ENCODE measurements at places on chromosomes 1 and 21. TPM values are rescaled to one million over a fixed set of nuclear protein-coding genes. Genes with fewer than 3 reads are reported as not detected.

GRCh38 chr1:206911064-206911663 lies 10.6 kb downstream of the FCMR start:
- H3K4me3 ChIP-seq: no peak overlapping the region
- no peak overlapping the region for H3K27ac ChIP-seq
- H3K27me3 ChIP-seq: no peaks in the 10 kb centered on the region
- peaks cover 87% of the 10 kb centered on the region for H3K4me1 ChIP-seq
- H3K36me3 ChIP-seq: peaks cover 80% of the 10 kb centered on the region

DNA sequence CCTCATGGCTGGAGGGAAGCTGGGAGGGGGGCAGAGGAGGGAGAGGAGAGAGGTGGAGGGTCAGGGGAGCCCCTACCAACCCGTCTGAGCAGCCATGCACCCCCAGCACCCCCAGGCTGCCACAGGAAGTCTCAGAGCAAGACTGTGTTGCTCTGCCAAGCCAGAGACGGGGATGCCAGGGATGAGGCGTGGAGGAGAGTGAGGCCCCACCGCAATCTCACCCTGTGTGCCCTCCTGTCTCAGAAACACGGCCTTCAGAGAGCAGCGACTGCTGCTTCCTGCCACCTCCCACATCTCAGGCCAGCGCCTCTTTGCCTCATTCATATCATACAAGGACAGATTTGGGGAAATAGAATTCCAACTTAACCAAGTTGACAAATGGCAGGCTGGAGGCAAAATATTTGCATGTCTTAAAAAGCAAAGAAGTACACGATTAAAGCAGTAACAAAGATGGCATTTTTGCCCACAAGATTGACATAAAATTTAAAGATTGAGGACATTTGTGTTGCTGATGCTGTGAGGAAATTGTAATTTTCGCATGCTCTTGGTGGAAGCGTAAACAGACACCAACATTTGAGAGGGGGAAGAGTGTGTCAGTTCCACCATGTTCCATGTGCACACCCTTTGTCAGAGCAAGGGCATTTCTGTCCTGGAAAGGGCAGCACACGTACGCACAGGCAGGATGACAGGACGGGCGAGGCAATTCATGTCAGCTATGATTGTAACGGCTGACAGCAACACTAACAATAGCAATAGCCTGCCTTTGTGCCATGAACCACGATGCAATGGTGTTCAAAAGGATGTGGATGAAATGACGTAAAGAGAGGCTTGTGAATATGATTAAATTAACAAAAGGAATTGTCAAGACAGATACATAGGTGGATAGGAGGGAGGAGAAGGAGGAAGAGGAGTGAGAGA lies 59.0 kb upstream of the BACE2 start:
- no peaks in the 10 kb centered on the region for H3K36me3 ChIP-seq
- H3K27ac ChIP-seq: no peak overlapping the region
- no peak overlapping the region for H3K4me3 ChIP-seq
- DNase-seq: no peak
- H3K4me1 ChIP-seq: peaks cover 22% of the 10 kb centered on the region

DNA sequence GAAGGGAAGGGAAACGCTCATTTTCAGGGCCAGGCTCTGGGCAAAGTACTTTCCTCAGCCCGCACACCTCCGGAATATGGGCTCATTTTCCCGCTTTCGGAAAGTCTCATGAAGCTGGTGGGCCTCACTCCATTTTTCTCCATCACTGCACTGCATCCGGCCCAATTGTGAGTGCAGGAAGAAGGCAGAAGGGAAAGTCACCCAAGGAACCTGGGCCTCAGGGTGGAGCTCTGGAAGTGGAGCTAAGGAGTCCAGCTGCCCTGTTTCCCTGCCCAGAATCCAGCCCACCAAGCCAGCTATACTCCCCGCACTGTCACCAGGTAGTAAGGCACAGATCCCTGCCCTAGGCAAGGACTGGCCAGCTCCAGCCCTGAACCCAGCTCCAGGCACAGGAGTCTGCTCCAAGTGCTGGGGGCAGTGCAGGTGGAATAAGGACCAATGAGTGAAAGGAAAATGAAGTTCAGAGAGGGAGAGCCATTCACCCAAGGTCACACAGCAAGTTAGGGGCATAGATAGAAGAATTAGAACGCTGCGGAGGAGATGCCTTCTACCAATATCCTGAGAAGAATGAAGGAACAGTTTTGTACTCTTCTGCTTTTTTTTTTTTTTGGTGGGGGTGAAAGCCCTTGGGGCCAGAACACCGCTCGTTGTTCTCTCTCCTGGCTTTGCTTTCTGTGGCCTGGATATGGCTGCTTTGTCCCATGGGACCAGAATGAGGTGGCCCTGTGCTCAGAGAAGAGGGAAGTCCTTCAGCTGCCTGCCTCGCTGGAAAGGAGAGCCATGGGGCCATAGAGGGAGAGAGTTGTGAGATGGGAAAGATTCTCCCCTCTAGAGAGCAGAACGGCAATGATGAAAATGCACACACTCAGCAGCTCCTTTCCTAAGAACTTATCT lies 10.0 kb downstream of the LRP8 start:
- DNase-seq: no peak
- no peaks in the 10 kb centered on the region for H3K27me3 ChIP-seq
- peaks cover 16% of the 10 kb centered on the region for H3K36me3 ChIP-seq
- peaks cover 29% of the 10 kb centered on the region for H3K4me1 ChIP-seq

- DNase-seq: no peak
- peak overlapping the region; percentile 57 for H3K27ac ChIP-seq
- peaks cover 40% of the 10 kb centered on the region for H3K4me1 ChIP-seq
- peak overlapping the region; percentile 58 for H3K4me3 ChIP-seq
Measured at GRCh38 chr1:23425193-23425494, 596 bp upstream of the TCEA3 start.

The GON4L gene
- 72.3 TPM for total RNA-seq

The LRRC53 gene
- total RNA-seq: not detected

DNA sequence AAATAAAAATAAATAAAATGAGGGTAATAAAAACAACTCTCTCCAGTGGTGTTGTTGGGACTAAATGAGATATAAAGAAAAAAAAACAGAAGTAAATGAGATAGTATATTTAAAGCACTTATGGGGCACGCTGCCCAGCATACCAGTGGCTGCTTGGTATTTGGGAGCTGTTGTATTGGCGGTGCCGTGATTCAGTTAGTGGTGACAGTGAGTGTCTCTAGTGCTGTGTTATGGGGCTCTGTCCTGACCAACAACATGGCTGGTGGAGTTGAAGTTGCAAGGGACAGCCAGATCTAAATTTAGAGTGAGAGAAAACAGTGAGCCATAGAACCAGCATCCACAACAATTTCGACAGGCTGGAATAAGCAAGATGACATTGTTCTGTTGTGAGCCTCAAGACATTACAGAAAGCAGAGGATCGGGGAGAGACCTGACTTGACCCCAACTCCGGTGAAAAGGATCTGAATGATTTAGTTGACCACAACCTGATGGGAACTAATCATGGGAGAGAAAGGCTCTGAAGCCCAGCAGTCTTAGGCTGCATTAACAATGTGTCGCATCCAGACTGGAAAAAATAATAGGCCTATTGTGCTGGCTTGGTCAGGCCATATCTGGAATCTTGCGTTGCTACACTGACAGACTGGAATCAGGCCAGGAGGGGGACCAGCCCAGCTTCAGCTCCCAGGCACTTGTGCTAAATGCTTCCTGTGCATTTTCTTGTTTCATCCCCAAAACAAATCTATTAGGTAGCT lies 2.4 kb upstream of the MFSD2A start:
- H3K4me1 ChIP-seq: peaks cover 23% of the 10 kb centered on the region
- H3K4me3 ChIP-seq: no peak overlapping the region
- no peaks in the 10 kb centered on the region for H3K36me3 ChIP-seq

The SLC6A9 gene
- total RNA-seq: 4.0 TPM

DNA sequence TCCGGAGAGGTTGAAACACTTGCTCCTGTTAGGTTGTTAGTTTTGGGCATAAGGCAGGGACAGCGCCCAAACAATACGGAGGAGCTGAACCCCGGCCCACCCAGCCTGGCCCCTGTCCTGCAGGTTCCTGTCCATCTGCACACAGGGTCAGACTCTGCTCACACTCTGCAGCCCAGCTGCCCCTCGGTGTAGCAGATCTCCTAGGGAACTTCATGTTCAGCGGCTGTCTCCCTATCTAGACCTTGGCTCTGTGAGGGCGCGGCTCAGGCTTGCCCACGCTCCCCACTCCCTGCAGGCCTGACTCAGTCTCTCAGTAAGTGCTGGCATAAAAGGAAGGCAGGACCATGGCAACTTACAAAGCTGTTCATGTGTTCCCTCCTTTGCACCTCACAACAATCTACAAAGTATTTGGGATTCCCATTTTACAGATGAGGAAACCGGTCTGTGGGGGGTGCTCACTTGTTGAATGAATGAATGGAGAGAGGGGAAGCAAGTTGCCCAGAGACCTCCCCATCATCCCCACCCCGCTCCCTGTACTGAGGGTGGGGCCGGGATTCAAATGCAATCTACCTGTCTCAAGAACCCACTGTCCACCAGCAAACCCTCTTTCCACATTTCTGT lies 26.2 kb downstream of the ACOT11 start:
- H3K27ac ChIP-seq: no peak overlapping the region
- no peaks in the 10 kb centered on the region for H3K27me3 ChIP-seq
- H3K4me1 ChIP-seq: peaks cover 7% of the 10 kb centered on the region
- H3K36me3 ChIP-seq: no peaks in the 10 kb centered on the region
- no peak for DNase-seq
- no peak overlapping the region for H3K4me3 ChIP-seq

GRCh38 chr1:76881762-76882161 lies 14.5 kb downstream of the ST6GALNAC5 start:
- H3K4me1 ChIP-seq: no peaks in the 10 kb centered on the region
- DNase-seq: no peak
- no peak overlapping the region for H3K27ac ChIP-seq
- no peak overlapping the region for H3K4me3 ChIP-seq
- H3K27me3 ChIP-seq: no peaks in the 10 kb centered on the region

The DNAI4 gene
- 4.2 TPM for total RNA-seq

GRCh38 chr1:205913451-205914154 lies 29.7 kb downstream of the SLC26A9 start:
- H3K27me3 ChIP-seq: peaks cover 15% of the 10 kb centered on the region
- H3K4me3 ChIP-seq: no peak overlapping the region
- H3K4me1 ChIP-seq: peaks cover 2% of the 10 kb centered on the region
- DNase-seq: no peak

The CASQ2 gene
- total RNA-seq: not detected

The FAM72B gene
- 25.6 TPM for total RNA-seq

DNA sequence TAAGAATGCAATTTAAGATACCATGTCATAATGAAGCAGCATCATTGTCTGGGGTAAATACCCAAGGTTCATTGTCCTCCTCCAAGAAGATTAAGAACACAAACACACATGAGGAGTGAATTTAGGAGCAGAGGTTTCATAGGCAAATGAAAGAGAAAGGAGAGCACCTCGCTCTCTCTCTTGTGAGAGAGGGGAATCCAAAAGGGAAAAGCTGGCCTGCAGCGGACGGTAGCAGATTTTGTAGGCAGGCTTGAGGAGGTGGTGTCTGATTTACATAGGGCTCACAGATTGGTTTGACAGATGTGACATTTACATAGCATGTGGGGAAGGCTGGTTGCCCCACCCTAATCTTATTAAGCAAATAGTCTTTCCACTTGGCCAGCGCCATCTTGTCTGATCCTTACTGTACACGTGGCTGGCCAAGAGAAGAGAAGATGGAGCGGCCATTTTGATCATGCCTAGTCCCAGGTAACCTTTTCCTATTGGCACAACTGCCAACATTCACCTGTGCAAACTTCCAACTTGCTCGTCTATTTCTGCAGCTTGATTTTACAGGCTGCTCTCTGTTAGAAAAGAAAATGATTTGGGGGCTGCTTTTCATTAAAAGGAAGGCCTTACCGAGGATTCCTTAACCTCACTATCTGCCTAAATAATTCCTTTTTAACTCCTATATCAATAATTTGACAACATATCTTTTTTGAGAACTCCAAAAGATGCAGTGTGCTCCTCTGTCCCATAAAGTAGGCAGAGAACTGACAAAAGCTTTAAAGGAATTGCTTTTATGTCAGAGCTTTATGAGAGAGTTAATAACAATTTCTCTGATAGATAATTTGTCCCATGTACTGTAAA lies 16.0 kb upstream of the LRRC7 start:
- H3K4me1 ChIP-seq: no peaks in the 10 kb centered on the region
- no peaks in the 10 kb centered on the region for H3K36me3 ChIP-seq
- H3K27ac ChIP-seq: no peak overlapping the region

The NOS1AP gene
- 0.06 TPM for total RNA-seq

The NBPF26 gene
- total RNA-seq: 21.9 TPM

- H3K27ac ChIP-seq: no peak overlapping the region
- H3K36me3 ChIP-seq: no peaks in the 10 kb centered on the region
- no peak overlapping the region for H3K4me3 ChIP-seq
Measured at GRCh38 chr1:208513799-208514198, 269.6 kb upstream of the PLXNA2 start.

DNA sequence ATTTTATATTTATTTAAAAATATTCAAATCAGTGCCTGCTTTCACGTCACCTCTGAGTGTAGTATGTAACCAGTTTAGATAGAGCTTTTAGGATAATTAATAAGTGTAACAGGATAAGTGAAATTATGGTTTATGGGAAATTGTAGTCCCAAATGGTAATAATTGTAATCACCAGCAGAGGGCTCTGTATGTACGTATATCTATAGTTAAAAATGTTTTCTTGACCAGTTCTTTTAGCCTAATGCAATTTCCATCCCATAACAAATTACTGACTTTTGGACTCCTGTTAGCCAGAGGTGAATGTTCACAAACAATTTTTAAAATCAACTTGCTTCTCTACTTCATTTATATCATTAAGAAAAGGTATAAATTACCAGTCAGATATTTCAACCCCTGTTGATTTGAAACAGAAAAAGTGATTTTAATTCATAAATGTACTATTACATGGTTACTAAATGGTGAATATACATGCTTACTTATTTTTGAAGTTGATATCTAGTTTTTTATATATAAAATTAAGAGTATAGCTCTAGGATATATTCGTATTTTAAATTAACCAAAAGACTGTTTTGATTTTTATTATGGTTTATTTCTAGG lies 25.3 kb downstream of the SLC30A7 start:
- peaks cover 30% of the 10 kb centered on the region for H3K4me1 ChIP-seq
- H3K36me3 ChIP-seq: peaks cover 42% of the 10 kb centered on the region
- DNase-seq: peak; percentile 36
- H3K27ac ChIP-seq: peak overlapping the region; percentile 20
- no peaks in the 10 kb centered on the region for H3K27me3 ChIP-seq
